ENCODE measurements at places on chromosomes 1 and 21.

DNA sequence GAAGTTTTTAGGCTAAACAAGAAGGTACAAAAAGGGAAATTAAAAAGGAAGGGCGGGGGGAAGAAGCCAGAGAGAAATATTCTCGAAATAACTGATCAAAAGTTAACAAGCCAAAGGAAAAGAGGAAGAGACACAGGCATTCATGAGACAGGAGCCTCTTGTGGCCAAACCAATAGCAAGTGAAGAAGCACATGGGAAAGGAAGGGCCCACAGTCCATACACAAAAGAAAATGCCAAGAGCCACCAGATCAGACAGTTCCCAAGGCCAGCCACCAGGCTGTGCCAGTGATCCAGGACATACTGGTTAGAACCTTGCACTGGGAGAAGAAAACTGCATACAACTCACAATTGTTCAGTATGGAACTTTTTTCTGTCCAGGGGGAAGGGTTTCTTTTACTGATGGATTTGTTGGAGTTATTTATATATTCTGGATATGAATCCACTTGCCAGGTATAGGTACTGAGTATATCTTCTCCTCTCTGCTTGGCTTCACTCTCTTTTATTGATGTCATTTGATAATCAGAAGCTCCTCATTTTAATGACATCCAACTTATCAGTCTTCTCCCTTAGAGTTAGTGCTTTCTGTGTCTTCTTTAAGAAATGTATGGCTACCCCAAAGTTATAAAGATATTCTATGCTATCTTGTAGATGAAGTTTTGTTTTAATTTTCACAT is 76.8 kb downstream of the CD46 start:
- peak; percentile 89 for DNase-seq

- no peak for DNase-seq
Observed at GRCh38 chr1:60906526-60906925, 175.8 kb upstream of the NFIA start.

DNA sequence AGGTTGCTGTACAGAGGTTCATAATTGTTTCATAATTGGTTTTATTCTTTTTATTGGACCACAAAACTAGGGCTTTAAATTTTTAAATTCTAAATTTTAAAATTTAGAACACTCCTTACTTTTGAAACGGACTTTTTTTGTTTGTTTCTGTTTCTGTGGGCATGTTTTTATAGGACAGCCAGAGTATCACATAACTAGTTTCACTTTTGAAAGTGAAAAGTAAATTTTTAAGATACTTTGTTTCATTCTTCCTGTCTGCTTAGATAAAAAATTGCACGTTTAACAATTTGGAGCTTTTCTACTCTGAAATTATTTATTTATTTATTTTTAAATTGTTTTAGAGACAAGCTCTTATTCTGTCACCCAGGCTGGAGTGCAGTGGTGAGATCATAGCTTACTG is 29.7 kb downstream of the MDM4 start:
- DNase-seq: no peak

DNA sequence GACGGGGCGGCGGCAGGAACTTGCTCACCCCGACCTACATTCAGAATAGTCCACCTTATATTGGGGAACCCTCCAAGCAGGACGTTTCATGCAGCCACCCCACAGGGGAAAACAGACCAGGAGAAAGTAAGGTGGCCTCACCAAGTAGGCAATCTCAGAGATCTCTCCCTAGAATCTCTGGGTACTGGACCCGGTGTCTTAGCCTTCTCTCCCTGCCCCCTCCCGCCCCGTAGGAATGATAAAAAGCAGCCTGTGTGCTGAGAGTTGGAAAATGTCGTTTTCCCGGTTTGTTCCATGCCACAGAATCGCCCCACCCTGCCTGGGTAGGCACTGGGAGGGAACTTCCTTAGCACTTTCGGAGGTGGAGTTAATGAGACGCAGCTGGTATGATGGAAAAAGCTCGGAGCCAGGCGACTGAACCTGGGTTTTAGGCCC is 789 bp upstream of the PTPN14 start:
- DNase-seq: no peak

DNA sequence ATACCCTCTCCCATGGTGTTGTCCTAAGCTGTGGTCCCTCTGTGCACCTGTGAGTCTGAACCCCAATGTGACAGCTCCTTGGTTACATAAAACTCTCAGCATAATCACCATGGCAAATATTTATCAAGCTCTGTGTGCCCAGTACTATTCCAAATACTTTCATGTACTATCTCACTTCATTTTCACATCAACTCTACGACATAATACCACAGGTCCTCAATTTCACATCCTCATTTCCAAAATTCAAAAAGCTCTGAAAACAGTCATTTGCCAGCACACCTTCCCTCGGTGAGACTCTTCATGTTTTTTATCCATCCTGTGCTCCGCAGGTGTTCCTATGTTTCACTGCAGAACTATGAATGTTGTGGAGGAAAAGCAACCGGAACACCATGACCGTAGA is 12.4 kb upstream of the CREG1 start:
- DNase-seq: no peak

- DNase-seq: peak; percentile 27
Observed at GRCh38 chr1:54806931-54807611, 5.9 kb upstream of the TTC22 start.

GRCh38 chr1:22530715-22531114 is 32.6 kb upstream of the EPHA8 start:
- no peak for DNase-seq

DNA sequence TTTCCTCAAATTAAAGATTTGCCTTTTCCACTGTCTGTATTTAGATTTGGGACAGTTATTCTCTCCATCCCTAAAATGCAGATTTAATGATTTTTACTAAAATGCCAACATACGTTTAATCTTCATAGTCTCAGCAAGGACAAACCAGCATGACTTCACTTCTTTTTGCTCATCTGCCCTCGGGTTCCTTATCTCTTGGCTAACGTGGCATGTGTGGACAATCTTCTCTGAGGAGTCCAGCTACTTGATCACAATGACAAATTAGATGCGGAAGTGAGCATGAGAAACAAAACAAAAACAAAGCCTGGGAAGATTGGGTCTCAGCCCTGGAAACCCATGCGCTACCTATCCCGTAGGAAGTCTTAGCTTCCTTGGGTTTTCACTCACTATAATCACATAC is 1.0 kb downstream of the MRAP start:
- DNase-seq: no peak
